Stimulated activated CD8-positive, alpha-beta memory T cell treated with anti-CD3 and anti-CD28 coated beads, Interleukin-7, amount 100 ng/mL, for 48 hours (primary cell): ENCODE measurements at places on chromosomes 6 and 20.

DNA sequence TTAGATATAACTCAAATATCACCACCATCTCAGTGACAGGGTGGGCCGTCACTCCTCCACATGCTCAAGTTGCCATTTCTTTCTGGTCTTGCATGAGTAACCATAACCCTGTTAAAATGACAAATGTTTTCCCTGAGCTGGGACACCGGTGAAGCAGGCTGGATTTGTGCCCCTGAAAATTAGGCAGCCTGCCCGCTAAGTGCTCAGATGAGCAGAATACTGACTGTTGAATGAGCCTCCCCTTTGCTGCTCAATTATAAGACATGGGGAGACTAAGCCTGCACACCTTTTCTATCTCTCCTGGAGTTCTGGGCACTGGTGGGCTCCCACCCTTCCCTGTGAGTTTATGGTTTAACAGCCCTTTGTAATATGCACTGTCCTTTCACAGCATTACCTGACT is 161.8 kb downstream of the SLC24A3 start:
- no peak for DNase-seq

DNA sequence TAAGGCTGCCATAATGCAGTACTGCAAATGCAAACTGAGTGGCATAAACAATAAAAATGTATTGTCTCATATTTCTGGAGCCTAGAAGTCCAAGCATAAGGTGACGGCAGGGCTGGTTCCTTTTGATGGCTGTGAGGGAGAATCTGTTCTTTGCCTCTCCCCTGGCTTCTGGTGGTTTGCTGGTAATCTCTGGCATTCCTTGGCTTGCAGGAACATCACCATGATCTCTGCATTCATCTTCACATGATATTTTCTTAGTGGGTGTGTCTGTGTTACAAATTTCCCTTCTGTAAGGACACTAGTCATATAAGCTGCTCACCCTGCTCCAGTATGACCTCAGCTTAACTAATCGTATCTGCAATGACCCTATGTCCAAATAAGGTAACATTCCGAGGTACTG is 1104.2 kb upstream of the CITED2 start:
- DNase-seq: no peak

DNA sequence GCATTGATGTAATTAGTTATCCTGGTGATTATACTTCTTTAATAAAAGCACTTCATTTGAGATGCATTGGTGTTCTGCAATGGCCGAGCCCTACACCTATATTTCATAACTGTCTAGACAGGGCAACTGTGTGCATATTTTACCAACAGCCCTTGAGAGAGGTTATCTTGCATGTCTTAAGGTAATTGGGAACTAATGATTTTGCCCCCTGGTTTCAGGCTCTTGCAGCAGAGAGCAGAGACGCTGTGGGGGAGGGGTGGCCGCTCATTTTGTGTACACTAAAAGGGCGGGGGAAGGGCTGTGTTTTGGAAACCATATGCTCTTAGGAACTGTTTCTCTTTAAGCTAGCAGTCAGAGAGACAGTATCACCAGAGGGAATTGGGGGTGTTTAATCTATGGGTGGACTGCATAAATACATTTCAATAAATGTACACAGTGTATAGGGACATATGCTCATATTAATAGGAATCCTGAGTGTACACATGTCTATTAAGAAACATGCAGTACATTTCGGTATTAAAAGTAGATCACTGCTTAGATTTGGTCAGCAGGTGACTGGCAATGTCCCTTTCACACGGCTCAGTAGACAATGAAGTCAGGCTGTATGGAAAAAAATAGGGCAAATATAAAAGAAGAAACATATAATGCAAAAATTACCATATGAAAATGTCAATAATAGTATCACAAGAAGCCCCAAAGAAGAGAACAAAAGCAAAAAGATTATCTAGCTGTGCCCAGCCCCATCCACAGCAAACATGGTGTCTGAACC is 402.9 kb upstream of the CITED2 start:
- no peak for DNase-seq

DNA sequence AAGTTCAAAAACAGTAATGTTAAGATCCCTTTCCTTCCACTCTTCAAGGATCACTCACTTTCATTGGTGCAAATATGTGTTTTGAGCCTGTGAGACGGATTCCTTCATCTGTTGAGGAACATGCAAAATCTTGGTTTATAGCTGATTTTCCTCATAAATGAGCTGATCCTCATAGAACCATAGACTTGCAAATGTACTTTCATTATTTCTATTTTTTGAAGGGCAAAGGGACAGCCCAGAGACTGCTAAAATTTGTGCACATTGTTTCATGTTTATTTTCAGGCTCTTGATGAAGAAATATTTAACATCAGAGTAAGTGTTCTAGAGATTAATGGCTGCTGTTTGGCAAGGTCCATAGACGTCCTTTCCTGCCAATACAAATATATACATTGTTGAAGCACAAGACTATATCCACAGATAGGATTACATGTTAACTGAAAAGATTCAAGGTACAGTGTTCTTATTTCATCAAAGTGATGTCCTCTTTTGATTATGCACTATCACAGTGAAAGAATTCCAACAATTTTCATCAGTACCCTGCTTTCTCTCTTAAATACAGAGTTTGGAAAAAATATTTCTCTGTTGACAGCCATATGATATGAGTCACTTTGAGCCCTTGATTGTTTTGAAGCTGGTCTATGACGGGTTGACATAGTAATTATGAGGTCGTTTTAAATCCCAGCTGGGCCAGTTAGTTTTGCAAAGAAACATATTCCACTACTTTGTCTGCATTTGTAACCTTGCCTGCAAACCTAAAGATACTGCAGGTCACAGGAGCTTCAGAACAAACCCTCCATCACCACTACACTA is 95.7 kb downstream of the FILIP1 start:
- DNase-seq: no peak

DNA sequence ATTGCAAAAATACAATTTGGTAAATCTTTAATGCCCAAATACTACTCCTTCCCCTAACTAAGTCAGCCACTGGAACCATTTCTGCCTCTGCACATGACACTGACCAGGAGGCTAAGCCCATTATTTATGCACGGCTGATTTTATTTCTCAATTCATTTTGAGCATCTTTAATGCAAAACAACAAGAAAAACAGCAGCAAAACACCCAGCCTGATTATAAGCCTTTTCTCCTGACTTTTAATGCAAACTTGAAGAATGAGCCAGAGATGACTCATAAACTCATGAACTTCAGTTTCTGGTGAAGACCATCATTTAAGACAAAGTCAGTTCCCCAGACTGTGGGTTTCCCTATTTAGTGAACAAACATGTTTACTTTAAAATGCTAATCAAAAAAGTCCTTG is 51.6 kb downstream of the CYP24A1 start:
- no peak for DNase-seq

- DNase-seq: no peak
Observed at GRCh38 chr6:64146094-64146493, 510.5 kb downstream of the PHF3 start.

GRCh38 chr6:129750360-129750759 is 40.4 kb upstream of the ARHGAP18 start:
- DNase-seq: no peak

- DNase-seq: no peak
Observed at GRCh38 chr6:22363166-22363713, 66.4 kb upstream of the PRL start.

- DNase-seq: no peak
Observed at GRCh38 chr6:150207931-150208570, 65.2 kb downstream of the PPP1R14C start.

GRCh38 chr6:93300661-93301060 is 118.7 kb downstream of the EPHA7 start:
- DNase-seq: no peak

DNA sequence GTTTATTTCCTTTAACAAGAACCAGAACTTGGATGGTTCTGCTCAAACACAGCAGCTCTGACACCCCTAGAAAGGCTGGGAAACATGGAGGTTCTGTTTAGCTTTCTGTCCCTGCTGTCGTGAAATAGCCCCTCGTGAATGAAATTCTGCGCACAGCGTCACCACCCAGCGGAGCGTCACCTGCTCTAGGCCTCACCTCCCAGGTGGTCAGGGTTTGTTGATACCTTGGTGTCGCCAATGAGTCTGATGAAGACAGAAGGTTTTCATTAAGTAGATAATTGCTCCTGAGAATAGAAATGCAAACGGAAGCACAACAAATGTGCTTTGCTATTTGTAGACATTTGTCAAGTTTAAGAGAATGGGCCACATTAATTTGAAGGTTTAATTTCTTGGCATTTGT is 135.1 kb downstream of the EDN3 start:
- DNase-seq: no peak

GRCh38 chr20:25160467-25160866 is 35.0 kb upstream of the ENTPD6 start:
- DNase-seq: no peak

- DNase-seq: no peak
Observed at GRCh38 chr6:63571361-63572043, 778 bp upstream of the LOC128125822 start.

GRCh38 chr20:37228082-37228481 is 33.5 kb downstream of the GHRH start:
- no peak for DNase-seq

- DNase-seq: no peak
Observed at GRCh38 chr6:37983720-37984501, 164.4 kb downstream of the ZFAND3 start.

- DNase-seq: no peak
Observed at GRCh38 chr6:114096561-114097172, 125.7 kb upstream of the HDAC2 start.

- no peak for DNase-seq
Observed at GRCh38 chr6:41288030-41288753, 1.7 kb upstream of the TREM1 start.

- DNase-seq: no peak
Observed at GRCh38 chr6:48069280-48069679, 41.7 kb downstream of the PTCHD4 start.

GRCh38 chr20:11387189-11387754 is 530.4 kb upstream of the BTBD3 start:
- DNase-seq: no peak

GRCh38 chr6:137870744-137871247 is 3.7 kb downstream of the TNFAIP3 start:
- DNase-seq: no peak

- no peak for DNase-seq
Observed at GRCh38 chr20:15310361-15310760, 972.9 kb upstream of the FLRT3 start.

DNA sequence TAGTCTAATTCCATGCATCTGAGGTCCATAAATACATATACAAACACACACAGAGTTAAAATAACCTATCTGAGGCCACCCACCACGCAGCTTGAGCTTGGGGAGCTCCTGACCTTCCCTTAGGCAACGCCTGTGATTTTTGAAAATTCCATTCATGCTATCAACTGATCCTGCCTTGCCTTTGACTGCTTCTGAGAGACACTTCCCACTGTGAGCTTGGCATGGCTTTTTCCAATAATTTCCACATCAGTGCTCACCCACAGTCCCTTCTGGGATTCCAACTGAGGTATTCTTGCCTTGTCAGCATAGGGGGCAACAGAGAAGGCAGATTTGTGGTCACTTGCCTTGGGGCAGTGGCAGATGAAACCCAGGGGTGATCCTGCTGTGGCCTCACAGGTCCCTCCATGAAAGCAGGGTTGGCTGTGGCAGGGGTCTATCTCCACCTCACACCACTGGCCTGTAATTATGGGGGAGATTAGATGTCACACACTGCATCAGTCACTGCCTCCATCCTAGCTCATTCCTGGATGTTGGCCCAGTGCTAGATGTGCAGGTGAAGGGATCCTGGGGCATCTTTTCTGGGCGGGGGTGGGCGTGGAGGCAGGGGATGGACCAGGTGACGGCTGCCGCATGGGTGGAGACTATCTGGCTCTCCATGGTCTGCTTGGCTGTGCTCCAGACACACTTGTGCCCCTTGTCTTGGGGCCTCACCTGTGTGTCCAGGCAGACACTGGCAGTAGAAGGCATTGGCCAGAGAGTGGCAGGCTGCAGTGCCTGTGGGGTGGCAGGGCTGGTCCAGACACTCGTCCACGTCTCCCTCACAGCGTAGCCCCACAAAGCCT is 11.2 kb upstream of the GPSM3 start:
- no peak for DNase-seq

DNA sequence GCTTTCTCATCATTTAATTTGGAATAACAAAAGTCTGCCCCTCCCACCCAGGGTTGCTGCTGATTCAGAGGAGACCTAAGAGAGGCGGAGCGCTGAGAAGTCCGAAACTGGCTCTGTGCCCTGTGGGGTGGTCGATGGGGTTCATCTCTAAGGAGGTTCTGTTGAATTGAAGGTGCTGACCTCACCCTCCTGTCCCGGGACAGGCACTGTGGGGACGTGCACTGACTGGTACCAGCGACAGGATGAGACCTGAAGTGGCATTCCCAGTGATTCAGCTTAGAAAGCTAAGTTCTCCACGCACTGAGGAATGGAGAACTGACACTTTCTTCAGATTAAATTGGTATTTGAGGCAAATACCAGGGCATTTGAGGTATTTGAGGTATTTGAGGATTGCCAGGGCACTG is 1.3 kb downstream of the GUCA1B start:
- DNase-seq: no peak

GRCh38 chr6:151300267-151300991 is 60.7 kb downstream of the AKAP12 start:
- DNase-seq: no peak

DNA sequence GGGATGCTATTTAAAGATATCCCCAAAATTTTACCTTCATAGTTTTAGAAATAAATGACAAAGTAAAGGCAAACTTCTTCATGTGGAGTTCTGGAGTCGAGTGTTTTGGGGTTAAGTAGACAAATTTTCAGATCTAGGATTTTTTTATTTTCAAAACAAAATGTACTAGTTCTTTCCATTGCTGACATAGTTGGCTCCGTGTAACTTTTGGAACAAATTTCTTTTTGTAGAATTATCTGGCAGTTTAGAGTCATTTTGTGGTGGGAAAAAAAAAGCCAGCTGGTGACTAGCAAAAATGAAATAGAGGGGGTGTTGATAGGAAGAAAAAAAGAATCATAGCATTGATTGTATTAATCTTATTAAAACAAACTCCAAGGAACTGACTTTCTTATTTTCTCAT is 131.6 kb upstream of the TCF21 start:
- DNase-seq: no peak

DNA sequence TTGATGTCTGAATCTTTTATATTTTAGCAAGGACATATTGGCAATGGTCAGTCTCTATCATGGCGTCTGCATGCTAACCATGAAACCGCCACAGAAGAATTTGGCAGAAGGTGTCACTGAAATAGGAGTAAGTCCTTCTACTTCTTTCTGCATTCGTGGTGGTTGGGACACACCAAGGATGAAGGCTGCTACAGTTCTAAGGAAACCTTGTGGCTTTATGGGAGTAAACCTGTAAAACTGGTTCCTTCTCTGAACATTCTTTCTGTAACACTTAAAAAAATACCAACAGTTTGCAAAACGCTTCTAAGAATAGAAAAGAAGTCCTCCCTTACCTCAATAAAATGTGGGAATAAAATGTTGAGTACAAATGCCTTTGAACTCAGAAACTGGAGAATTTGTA is 195.3 kb downstream of the SLC24A3 start:
- DNase-seq: no peak

DNA sequence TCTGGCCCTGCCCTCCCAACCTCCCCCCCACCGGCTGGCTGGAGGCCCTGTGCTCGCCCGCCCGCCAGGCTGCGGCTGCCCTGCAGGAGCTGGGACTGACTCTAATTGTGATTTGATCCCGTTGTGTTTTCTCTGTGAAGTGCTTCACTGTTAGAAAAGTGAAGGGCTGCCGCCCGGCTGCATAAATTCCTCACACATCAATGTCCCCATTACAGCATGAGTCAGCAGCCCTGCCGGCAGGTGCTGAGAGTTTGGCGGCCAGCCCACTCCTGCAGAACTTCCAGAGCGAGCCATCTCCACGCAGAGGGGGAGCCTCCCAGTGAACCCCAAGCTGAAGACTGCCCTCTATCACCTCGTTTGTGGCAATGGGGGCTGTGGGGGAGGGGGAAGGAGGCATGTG is 137.9 kb downstream of the DLL1 start:
- DNase-seq: no peak
